ENCODE measurements at places on chromosomes 5 and 9.

DNA sequence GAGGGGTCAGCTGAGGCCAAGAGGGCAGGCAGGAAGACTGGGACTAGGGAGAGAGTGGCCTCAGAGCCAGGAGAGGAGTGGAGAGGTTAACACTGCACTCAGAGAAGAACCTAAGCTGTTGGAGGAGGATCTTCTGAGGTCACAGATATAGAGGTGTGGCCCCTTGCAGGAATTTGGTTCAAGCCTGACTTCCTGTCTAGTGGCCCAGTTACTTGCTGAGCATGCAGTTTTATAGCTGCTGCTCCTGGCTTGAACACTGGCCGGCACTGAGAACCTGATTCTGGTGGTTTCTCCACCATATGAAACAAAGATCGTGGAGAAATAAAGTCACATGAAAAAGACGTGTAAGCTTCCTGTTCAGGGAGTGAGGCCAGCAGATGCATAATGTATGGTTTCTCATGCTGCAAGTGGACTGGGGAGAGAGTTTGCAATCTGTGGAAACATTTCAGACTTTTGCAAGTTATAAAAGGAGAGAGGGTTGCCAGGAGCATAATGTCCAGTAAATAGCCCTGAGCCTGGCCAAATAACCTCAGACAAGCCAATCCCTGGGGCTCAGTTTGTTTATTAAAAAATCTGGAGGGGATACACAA, 82.6 kb downstream of the GALNT10 start:
- DNase-seq = no peak

DNA sequence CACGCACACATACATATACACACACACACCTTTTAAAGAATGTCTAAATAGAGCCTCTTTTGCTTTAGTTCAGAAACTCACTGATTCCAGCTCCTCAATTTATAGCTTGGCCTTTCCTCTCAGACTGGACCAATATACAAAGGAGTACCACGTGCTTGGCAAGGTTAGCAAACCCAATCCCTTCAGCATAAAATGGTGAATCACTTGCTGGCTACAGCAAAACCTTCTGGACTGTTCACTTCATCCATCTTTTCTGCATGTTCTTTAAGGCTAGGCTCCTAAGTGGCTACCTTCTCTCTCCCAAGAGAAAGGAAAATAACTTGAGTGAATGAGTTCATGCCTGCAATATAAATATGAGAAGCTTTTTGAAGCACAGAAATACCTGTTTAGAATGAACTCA, 109.7 kb downstream of the LPAR1 start:
- DNase-seq = no peak

DNA sequence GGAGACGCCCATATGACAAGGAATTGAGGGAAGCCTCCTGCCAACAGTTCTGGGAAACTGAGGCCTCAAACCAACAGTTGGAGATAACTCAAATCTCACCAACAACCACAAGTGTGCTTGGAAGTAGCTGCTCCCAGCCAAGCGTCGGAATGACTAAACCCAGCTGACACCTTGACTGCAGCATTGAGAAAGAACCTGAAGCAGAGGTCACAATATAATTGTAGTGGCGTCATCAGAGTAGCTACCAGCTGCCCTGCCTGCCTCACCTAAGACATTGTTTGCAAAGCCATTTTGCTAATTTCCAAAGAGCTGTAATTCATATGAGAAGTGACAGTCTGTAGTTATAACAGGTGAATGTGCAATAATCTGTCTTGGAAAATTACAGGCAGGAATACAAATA, 40.8 kb upstream of the ANKRD31 start:
- no peak for DNase-seq

DNA sequence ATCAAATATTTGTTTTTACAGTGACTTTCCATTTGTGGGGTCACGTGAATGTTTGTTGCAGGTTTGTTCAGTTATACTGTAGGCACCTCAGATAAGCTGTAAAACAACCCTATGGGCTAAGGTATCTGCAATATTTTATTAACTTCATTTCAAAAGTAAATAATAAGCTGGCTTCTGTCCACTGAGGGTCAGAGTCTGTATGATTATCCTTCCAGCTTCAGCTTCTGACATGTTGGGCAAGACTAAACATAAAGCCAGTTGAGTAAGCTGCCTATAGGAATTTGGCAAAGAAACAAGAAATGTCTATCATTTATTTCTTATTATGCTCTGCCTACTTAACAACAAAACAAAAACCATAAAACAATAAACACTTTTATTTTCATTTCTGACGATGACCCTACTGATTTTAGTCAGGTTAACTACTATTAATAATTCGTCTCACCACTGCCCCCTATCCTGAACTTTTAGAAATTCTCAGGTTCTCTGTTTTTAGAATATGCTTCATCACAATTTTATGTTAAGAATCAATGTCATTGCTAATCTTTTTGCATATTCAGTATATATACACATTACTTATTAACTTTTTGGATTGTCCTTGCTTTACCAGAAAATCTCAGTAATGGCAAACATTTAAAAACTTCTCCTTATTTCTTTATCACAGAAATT, 413.6 kb upstream of the ADAMTSL1 start:
- no peak for DNase-seq

All from germinal center (tissue), 1 donor.